H1 (cell line): ENCODE measurements at places on chromosomes 7 and 10.

DNA sequence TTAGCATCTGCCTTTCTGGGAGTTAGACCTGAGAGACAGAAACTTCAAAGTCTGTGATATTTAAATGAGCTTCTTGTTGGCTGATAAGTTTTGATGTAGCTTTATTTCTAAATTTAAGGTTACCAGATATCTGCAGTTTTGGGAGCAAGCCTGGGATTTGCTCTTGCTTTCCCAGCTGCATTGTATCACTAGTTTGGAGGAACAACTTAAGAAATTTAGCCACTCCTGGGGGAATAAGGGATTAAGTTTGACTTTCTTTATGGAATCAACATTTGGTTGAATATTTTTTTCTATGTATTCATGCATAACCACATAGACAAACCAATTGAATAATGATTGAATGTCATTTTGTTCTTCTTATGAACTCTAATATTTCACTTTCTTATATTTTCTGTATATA, 178.6 kb downstream of the POLR1F start:
- H3K36me3 ChIP-seq = no peaks in the 10 kb centered on the region
- DNase-seq = no peak
- no peaks in the 10 kb centered on the region for H3K27me3 ChIP-seq
- no peak overlapping the region for H3K27ac ChIP-seq

- DNase-seq = no peak
- no peak overlapping the region for H3K4me3 ChIP-seq
- H3K27ac ChIP-seq = no peak overlapping the region
- no peaks in the 10 kb centered on the region for H3K27me3 ChIP-seq
- no peaks in the 10 kb centered on the region for H3K4me1 ChIP-seq
- H3K36me3 ChIP-seq = no peaks in the 10 kb centered on the region
These were observed 734.8 kb downstream of the TNS3 start for GRCh38 chr7:46847126-46847525.

GRCh38 chr10:15348579-15348978, 22.5 kb downstream of the FAM171A1 start:
- H3K4me1 ChIP-seq = peaks cover 11% of the 10 kb centered on the region
- DNase-seq = no peak
- H3K36me3 ChIP-seq = no peaks in the 10 kb centered on the region

GRCh38 chr7:156783864-156784263, 109.1 kb downstream of the LMBR1 start:
- no peaks in the 10 kb centered on the region for H3K27me3 ChIP-seq
- H3K4me3 ChIP-seq = no peak overlapping the region

GRCh38 chr10:94416896-94417295, 14.6 kb downstream of the TBC1D12 start:
- no peak for DNase-seq
- H3K27me3 ChIP-seq = no peaks in the 10 kb centered on the region
- H3K27ac ChIP-seq = no peak overlapping the region
- no peaks in the 10 kb centered on the region for H3K36me3 ChIP-seq
- no peaks in the 10 kb centered on the region for H3K4me1 ChIP-seq
- no peak overlapping the region for H3K4me3 ChIP-seq

- H3K4me3 ChIP-seq = no peak overlapping the region
- H3K27me3 ChIP-seq = no peaks in the 10 kb centered on the region
- peaks cover 5% of the 10 kb centered on the region; the same call in 1 of the 2 replicates for H3K4me1 ChIP-seq
These were observed 470.1 kb upstream of the NRP1 start for GRCh38 chr10:33804584-33804983.

DNA sequence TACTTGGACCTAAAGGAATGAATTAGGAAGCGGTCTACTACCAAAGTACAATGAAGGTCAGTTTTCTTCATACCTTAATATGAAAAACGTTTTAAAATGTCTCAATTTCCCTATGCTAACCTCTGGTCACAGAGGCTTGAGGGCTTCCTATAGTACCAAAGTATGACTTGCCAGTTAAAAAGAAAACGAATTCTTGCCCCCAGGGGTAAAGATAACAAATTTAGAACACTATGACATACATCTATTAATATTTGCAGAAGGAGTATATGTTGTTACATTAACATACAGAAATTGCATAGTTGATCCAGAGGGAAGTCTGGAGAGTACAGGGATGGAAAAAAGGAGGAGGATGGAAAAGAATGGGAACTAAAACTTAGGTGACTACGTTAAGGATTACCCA, 13.8 kb upstream of the KMT2E start:
- no peak overlapping the region for H3K27ac ChIP-seq
- no peaks in the 10 kb centered on the region for H3K36me3 ChIP-seq
- H3K27me3 ChIP-seq = no peaks in the 10 kb centered on the region
- H3K4me1 ChIP-seq = no peaks in the 10 kb centered on the region
- no peak overlapping the region for H3K4me3 ChIP-seq
- no peak for DNase-seq
